ENCODE measurements at places on chromosomes 16 and 17.

GRCh38 chr16:72246423-72246822, 74.5 kb upstream of the PMFBP1 start:
- no peak for DNase-seq

- DNase-seq = no peak
Measured at GRCh38 chr16:49629851-49630250, 226.1 kb downstream of the ZNF423 start.

- no peak for DNase-seq
Measured at GRCh38 chr17:6943406-6943805, 52.4 kb upstream of the ALOX12 start.

DNA sequence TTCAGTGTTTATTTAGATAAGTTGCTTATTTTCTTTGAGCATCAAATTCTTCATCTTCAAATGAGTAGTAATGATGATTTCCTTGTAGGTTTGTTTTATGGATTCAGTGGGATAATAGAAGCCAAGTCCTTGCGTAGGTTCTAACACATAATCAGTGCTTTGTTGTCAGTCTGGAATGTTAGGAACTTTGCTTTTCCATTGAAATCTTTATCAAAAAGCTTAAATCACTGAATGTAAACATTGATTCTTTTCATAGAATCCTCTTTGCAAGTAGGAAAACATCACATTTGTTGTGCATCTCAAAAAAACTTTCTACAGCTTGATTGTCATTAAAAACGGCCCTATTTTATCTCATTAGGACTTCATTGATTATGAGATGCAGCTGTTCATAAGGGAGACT, 490.3 kb upstream of the GOT2 start:
- DNase-seq = no peak

DNA sequence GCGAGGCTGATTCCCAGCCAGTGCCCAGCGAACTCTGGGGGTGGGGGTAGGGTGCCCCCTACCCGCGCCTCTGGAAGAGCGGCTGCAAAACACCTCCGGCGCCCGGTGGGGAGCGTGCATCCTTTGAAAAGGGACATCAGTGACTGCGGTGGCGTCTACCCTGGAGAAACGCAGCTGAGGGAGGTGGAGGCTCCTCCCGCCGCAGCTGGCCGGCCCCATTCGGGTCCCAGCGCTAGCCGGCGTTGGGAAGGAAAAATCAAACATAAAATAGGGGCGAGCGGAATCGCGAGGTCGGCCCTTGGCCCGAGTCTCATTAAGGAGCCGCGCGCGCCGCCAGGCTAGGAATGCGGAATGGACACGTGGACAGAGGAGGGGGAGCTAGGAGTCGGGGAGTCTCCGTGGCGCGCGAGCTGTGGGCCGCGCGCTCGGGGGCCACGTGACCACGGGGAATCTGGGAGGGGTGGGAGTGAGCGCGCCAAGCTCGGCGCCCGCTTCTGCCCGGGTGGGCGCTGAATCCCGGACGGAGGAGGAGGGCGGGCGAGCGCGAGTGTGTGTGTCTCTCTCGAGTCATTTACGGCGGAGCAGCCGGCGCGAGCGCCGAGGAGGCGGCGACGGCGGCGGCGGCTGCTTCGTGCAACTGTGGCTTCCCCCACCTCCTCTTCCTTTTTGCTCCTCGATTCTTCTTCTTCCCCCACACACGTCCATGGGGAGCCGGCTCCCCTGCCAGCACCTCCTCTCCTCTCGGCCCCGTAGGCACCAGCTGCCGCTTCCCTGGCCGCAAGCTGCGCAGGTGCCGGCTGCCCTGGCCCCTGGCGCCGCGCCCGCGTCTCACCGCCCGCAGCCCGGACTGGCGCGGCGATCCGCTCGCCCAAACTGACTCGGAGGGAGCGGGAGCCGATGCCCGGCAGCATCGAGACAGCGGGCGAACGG, at the start of gene TMEM132E:
Gene TMEM132E, plus strand, starts transcription at position 566 of the 930 bp plus-strand sequence. CDS start 1,495 bp downstream, outside the sequence.
- no peak for DNase-seq

- no peak for DNase-seq
Measured at GRCh38 chr16:20903116-20903898, 2.7 kb downstream of the LYRM1 start.

DNA sequence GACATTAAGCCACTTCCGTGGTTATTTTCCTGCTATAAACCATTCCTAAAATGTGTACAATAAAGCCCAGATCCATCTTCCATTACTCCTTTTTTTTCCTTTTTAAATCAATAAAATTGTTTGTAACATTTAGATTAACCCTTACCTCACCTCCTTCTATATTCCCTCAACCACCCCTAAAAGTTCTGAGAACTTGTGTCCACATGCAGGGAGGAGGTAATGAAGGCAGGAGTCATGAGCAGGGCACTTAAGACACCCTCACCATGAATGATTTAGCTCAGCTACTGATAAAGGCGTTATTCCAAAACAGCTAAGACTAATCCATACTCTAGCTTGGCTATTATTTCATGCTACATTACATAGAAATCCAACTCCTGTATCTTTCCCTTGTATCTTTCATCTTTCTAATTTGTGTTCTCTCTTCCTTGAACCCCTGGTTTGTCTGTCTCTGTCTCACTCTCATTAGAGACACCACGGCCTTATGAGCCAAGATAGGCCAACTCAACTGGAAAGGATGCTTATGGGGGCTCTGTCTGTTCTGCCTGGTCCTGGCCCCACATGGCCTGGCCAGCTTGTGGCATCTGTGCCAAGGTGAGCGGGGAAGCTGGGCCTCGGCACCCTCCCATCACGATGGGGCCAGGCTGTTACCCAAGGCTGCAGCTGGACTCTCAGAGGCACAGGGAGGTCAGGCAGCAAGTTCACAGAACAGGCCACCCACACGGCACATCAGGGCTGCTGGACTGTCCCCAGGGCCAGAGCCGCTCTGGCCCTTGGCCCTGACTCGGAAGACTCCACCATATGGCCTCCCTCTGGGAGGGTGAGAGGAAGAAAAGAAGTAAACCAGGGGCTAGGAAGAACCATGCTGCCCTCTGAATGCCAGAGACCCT, 294.4 kb downstream of the SOX9 start:
- DNase-seq = no peak

DNA sequence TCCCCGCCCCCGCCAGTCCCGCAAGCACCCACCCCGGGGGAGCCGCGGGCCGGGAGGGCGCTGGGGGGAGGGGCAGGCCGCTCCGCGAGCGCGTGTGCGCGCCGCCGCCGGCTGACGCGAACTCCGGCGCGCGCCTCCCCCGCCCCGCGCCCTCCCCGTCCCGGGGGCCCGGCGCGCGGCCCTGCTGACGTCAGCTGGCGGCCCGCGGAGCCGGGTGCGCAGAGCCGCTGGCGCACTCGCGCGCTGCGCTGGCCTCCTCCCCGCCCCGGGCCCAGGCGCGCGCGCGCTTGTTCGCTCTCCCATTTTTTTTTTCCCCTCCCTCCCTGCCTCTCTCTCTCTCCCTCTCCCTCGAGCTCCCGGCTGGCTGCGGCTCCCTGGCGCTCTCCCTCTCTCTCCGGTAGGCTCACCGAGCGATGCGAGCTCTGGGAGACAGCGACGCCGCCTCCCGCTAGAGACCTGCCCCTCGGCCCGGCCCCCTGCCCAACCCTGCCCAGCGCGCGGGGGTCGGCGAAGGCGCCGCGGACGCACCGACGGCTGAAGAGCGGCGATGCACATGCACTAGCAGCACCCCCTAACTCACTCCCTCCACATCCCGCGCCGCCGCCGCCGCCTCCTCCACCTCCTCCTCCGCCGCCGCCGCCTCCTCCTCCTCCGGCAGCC, at the start of gene GNAO1:
Gene GNAO1, plus strand, starts transcription at position 334 of the 660 bp plus-strand sequence. CDS start 747 bp downstream, outside the sequence.
- DNase-seq = no peak

DNA sequence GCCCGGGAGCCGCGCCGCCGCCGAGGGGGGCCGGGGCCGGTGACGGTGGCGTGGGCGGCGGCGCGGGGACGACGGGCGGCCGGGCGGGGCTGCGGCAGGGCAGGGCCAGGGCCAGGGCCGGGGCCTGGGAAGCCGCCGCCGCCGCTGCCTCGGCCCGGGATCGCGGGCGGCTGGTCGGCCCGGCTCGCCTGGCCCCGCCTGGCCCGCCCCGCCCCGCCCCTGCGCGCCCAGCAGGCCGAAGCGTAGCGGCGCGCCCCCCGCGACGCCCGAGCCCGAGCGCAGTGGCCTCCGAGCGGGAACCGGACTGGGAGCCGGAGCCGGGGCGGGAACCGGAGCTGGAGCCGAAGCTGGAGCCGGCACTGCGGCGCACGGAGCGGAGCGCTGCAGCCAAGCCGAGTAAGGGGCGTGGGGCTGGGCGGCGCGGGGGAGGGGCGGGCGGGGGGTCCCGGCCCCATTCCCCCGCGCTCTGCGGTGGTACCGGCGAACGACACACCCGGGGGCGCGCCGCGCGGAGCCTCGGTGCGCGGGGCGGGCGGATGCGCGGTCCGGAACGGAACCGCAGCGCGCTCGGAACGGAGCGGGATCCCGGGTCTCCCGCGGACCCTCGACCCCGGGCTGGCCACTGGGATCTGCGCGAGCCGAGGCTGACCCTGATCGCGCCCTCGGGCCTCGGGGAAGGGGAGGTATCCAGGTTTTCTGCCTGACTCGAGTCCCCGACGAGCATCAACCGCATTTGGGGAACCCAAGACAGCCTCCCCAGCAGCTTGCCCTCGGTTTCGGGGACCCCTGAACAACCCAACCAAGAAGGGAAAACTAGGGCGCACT, at the start of gene BEAN1:
Gene BEAN1, plus strand, starts transcription at position 260 of the 825 bp plus-strand sequence. CDS start 10,382 bp downstream, outside the sequence.
- no peak for DNase-seq

DNA sequence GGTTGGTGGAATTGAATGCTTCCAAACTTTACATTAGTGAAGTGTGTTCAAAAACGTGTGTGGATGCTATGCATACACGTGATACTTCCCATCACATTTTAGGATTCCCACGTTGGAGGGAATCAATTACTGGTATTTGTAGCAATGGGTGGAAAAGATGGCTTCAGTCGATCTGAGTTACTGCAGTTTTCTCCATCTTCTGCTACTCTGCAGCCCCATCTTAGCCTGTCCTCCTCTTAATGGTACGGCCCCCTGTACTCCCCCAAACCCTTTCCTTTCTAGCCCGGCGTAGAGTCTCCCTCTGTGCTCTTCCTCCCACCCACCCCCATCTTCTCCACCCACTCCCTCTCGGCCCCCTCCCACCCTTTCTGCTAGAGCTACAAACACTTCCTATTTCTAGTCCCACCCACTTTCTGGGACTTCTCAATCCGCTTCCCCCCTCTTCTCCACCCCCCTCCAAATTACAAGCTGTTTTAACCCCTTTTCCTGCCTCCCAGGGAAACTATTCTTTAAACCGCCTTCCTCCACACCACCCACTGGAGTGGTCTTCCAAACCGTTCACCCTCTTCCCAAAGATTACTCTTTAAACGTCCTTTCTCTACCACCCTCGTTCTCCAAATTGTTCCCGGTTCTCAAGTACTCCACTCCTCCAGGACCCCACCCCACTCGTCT, 1.1 kb downstream of the CHTF8 start:
- no peak for DNase-seq

DNA sequence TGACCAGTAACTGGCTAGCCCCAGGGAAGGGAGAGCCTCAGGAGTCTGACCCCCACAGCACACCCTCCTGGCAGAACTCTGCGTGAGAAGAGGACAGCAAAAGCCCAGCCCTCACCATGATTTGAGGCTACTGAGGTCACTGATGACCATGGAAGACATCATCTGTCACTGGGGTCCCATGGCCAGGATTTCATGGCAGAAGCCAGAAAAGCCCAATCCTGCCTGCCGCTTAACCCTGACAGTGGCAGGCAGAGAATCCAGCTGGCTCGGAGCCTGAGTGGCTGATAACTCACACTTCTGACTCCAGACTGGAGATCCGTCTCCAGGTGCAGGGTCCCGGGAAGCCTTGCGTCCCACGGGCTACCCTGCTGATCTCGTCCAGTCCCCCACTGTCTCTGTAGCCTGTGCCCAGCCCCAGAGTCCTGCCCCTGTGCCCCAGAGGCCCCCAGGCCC, 17.5 kb downstream of the GRIN2C start:
- DNase-seq = no peak

DNA sequence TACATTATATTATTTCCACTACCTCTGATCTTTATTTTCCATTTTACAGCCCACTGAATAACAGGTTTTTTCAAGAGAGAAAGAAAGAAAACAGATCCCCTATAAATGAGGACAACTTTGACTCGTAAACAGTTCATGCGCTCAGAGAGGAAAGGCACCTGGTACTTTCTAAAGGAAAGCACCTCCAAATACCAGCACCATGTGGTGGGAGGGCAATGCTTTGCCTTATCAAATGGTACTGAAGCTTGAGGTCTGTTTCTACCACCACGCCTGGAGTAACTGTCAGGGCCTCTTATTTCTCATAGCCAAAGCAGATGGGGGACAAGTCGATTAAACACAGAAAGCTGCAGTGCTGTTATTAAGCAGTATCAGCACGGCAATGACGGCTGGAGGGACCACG, 510.3 kb upstream of the ZFHX3 start:
- DNase-seq = no peak

- DNase-seq = no peak
Measured at GRCh38 chr16:79036541-79036940, 564.0 kb downstream of the MAF start.

DNA sequence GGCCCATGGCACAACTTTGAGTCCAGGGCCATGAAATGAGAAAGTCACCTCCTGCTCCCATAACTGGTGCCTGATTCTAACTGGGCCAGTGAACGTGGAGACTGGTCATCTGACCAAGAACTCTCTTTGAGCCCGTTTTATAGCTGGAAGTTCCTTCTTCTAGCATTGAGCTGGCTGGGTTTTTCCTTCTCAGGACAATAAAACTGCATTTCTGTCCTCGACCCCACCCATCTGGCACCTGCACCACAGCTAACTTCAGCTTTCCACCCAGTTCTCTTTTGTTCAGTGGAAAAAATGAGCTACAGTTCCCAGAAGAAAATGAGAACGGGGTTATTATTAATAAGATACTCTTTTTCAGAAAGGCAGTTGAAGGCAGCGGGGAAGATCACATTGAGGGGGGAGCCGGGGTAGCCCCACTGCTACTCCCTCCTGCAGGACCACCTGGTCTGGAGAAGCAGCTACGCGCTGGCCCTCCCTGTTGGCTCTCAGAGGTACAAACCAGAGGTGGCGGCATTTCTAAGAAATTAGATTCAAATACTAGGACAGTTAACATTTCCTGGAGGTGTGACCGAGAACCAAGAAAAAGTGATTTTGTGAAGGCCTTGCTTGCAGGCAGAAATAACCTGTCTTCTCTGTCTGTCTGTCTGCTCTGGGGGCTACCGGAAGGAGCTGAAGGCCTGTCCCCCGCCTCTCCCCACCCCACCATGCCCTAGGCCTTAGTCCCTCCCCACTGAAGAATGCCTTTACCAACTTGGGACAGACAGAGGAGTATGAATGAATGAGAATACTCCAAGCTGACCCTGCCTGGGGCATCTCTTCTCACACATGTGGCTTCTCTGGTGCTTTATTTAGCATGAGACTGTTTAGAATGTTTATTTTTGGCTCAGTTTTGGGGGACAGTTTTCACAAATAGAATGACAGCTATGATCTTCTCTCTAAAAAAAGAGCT, 123.9 kb downstream of the XYLT1 start:
- no peak for DNase-seq
